ENCODE measurements at places on chromosomes 5 and 9.

DNA sequence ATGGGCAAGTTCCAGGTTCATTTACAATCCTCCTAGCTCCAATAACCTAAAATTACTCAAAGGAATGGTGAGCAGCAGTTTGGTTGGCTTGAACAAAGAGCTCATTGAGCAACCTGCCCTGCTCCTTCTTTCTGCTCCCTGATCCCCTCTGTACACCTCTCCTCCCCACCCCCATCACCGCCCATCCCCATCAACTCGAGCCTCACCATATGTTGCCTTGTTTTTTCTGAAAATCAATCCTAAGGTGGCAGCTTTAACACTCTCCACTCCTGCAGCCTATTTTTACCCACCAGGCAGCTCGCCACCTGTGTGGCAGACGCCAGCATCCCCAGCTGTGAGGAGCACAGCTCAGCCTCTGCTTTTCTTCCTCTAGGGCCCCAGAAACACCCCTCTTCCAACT, 533.4 kb upstream of the BRINP1 start:
- no peak for DNase-seq

- DNase-seq: no peak
Observed at GRCh38 chr5:10138395-10139057, 111.2 kb downstream of the ATPSCKMT start.

- no peak for DNase-seq
Observed at GRCh38 chr5:111926026-111926425, 169.0 kb upstream of the NREP start.

DNA sequence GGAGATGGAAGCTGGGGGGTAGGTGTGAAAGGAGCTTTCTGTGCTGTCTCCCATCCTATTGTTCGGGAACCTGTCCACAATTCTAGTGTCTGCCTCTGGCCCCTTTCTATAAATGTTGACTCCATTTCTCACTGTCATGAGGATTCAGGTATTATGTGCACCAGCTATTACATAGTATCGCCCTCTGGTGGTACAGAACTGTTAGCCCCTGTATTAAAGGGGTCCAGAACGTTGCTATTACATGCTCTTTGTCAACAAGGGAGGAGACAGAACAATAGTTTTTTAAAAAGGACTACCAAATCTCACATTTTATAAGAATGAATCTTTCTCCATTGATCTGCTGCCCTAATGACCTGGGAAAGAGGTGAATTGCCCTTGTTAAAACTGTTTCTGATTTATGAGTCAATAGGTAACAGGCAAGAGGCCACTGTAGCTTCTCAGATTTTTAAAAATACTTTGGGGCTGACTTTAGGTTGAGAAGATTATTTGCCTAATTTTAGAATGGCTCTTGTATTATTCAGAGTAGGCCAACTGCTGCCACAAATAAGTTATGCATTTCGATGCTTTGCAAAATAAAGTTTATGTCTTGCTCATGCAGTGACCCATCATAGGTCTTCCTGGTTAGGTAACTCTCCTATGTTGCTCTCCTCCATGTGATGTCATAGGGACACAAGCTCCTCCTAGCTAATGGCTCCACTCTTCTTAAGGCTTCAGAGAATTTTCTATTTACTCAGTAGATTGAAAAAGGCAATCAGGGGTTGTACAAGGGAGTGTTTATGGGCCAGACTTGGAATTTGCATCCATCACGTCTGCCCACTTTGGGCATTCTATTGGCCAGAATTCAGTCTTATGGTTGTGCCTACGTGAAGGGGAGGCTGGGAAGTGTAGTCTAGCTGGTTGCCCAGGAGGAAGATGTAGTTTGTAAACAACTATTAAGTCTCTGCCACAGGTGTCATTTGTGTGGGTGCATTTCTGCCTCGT, 20.8 kb downstream of the DCANP1 start:
- peak; percentile 24 for DNase-seq

GRCh38 chr9:131579789-131580211, 34.5 kb downstream of the PRRT1B start:
- DNase-seq: no peak

- DNase-seq: no peak
Observed at GRCh38 chr5:142360607-142361120, 35.8 kb upstream of the SPRY4 start.

GRCh38 chr9:136521537-136521936, 24.3 kb downstream of the NOTCH1 start:
- no peak for DNase-seq

GRCh38 chr5:72147569-72147968, 40.3 kb downstream of the MAP1B start:
- no peak for DNase-seq

GRCh38 chr9:115006660-115007059, 76.3 kb upstream of the TNFSF8 start:
- no peak for DNase-seq

GRCh38 chr9:89802781-89803355, 198.1 kb downstream of the GADD45G start:
- no peak for DNase-seq

- no peak for DNase-seq
Observed at GRCh38 chr9:69370430-69370829, 45.4 kb downstream of the ENTREP1 start.

DNA sequence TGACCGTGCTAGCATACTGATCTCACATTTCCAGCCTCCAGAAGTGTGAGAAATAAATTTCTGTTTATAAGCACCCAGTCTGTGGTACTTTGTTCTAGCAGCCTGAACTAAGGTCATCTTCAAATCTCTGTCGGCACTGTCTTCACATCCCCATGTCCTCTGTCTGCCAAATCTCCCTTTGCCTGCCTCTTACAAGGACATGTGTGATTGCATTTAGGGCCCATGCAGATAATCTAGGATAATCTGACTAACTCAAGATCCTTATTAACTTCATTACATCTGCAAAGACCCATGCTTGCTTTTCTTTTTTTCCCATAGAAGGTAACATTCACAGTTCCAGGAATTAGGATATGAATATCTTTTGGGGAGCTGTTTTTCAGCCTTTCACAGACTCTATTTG, 132.7 kb downstream of the AOPEP start:
- no peak for DNase-seq

- DNase-seq: no peak
Observed at GRCh38 chr5:145479857-145480256, 355.3 kb downstream of the PRELID2 start.

- DNase-seq: no peak
Observed at GRCh38 chr5:34652466-34652865, 3.7 kb upstream of the RAI14 start.

DNA sequence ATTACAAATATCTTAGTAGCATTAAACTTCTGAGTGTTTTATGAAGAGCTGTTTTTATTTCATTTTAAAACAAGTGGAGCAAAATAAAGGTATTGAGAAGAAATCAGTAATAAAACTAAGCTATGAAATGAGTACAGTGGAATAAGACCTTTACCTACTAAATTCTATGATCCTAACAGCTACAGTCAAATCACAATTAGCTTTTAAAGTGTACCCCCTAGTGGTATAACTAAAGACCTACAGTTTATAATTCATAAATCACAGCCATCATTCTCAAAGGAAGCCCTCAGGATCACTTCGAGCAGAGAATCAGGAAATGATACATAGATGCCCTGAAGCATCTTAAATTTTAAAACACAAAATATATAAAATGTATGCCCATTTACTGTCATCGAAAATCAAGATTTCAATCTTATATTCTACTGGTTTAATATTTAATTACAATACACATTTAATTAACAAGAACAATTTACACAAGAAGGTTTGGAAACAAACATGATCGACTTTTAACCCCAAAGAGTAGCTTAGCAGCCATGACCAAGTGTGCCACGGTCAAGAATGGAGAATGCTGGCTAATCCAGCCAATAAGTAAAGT, 12.3 kb downstream of the CCNH start:
- peak; percentile 15 for DNase-seq

- no peak for DNase-seq
Observed at GRCh38 chr5:166750376-166750775, 1541.1 kb upstream of the WWC1 start.

DNA sequence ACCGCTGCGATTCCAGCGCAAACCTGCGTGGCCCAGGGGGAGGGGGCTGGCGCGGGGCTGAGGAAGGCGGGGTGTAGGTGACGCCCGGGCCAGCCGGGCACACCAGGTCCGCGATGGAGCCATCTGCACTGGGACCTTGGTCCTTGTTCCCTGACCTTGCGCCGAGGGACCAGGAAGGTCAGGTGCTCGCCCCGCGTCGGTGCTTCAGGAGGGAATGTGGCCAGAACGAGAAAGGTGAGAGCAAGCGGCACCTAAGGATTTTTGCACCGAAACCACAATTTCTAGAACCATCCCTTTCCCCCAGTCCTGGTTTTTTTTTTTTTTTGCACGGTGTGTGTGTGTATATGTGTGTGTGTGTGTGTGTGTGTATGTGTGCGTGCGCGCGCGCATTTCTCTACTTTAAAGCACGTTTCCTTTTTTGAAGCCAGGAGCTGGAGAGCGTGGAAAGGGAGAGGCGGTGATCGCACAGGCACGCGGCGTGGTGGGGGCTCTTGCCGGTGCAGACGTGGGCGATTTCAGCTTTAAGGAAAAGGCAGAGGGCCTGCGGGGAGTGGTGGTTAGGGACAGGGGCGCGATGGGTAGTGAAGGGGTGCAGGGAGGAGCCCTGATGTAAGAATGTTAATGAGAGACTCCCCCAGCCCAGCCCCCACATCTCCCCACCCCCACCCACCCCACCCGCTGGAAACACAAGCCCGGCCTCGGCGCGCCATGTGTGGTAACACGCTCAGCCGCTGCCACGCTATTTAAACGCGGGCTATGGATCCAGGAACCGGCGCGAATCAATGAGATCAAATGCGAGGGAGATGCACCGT, at the start of gene NPR3:
Gene NPR3, plus strand, starts transcription at position 772 of the 812 bp plus-strand sequence. CDS start 456 bp downstream, outside the sequence.
- no peak for DNase-seq

GRCh38 chr5:111238431-111239225, 14.4 kb downstream of the CAMK4 start:
- DNase-seq: peak; percentile 67

- DNase-seq: no peak
Observed at GRCh38 chr9:7906783-7907550, 107.4 kb upstream of the DMAC1 start.

GRCh38 chr5:154791535-154791934, 36.4 kb downstream of the LARP1 start:
- DNase-seq: no peak

- no peak for DNase-seq
Observed at GRCh38 chr5:92494508-92494907, 1086.5 kb downstream of the NR2F1-AS1 start.

DNA sequence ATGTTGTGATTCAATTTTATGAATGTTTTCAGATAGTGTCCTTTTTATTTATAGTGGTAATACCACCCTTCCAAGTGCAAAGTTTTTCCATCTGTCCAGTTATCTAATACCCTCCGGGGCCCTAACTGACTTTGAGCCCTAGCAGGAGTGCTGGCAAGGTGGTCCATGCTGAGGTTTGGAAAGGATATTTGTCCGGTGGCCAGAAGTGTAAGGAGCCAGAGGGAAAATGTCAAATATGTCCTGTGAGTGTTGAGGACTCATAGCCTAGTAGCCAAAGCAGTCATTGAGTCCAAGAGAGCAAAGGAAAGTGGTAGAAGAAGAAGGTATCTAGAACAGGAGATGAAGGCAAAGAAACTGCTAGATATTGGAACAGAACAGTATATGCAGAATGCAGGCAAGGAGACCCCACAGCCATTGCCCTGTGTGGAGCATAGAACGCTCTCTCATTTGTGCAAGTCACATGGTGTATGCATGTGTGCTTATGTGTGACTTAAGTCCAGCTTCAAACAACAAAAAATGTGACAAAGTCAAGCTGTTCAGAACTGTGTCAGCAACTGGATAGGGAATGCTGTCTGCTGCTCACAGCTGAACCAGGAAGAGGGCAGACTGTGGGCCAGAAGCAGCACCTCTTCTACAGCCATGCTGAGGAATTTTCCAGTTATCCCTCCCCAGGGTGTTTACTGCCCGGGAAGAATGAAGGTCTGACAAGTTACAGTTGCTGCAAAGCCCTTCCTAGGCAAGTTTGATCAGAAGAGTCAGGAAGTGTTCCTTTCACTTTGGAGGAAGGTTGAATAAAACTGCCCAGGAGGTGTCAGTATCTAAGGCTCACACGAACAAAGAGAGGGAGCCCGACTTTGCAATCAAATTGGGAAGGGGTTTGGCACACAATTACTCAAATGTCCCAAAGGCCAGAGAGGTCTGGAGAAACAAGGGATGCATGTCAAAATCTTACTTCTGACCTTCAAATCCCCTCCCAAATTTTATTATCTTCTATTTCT, 463.3 kb upstream of the DMAC1 start:
- DNase-seq: no peak

DNA sequence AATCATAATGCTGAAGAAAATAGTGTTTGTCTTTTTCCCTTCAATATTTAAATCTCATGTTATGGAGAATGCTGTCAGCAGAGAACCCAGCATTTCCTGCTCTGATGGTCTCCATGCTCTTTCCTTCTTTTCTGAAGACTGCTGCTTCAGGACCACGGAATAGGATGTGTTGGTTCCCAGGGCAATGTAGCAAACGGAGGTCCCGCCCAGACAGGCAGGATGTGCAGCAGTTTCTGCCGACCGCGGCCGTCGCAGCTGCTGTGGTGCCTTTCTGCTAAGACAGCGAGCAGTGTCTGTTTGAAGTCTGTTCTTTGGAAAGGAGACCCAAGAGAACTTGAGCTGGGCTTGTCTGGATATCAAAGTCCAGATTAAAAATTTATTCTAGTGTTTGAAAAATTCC, 654.3 kb downstream of the CCDC171 start:
- no peak for DNase-seq

GRCh38 chr5:170635706-170636105, 131.9 kb downstream of the KCNIP1 start:
- no peak for DNase-seq

GRCh38 chr5:71864730-71865601, 145.9 kb downstream of the CARTPT start:
- no peak for DNase-seq

DNA sequence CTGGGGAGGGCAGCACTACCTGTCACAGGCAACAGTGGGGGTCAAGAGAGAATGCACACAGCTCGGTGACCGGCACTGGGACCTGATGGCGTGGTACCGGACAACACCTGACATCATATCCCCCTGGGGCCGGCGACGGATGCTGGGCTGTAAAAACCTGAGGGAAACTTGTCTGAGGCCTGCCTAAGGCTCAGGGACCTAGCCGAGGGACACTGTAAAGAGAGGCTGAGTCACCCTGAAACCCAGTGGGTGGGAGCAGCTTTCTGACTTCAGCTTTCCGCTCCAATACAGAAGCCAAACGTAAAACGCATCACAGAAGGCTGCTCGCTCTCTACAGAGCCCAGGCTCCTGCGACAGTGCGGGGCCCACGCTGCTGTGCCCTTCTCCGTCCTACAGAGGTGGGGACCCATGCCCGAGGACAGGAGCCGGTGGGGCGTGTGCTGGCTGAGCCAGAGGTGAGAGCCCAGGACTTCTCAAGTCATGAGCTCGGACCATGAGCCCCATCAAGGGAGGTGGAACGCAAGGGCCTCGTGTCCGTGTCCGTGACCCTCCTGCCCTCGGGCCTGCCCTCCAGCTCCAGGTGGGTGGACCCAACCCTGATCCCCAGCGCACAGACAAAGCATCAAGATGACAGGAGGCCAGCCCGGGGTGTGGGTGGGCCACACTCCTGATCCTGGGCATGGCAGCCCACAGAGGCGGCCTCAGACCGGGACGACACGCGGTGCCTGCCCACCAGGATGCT, 5.3 kb downstream of the RALGDS start:
- DNase-seq: no peak

All from NCI-H446 treated with DMSO at 0.1 percent for 48 hours (cell line).